ENCODE measurements at places on chromosomes 7 and 10.

- no peak for DNase-seq
Measured at GRCh38 chr10:126705951-126706565, 35.6 kb upstream of the C10orf90 start.

DNA sequence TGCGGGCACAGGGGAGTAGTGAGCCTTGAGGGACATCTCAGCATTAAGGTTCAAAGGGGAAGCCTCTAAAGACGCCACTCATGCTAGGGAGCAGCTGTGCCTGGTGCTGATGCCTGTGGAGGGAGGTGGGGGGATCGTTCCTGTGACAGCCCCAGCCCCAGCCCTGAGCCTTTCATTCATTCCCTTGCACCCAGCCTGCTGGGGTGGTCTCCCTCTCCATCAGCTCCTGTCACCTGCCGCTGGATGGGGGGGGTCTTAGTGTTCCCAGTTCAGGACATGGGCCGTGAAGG lies 11.6 kb downstream of the ZNF316 start:
- DNase-seq, result no peak

GRCh38 chr7:41336455-41336952 lies 366.4 kb downstream of the INHBA start:
- DNase-seq, result peak; percentile 3

DNA sequence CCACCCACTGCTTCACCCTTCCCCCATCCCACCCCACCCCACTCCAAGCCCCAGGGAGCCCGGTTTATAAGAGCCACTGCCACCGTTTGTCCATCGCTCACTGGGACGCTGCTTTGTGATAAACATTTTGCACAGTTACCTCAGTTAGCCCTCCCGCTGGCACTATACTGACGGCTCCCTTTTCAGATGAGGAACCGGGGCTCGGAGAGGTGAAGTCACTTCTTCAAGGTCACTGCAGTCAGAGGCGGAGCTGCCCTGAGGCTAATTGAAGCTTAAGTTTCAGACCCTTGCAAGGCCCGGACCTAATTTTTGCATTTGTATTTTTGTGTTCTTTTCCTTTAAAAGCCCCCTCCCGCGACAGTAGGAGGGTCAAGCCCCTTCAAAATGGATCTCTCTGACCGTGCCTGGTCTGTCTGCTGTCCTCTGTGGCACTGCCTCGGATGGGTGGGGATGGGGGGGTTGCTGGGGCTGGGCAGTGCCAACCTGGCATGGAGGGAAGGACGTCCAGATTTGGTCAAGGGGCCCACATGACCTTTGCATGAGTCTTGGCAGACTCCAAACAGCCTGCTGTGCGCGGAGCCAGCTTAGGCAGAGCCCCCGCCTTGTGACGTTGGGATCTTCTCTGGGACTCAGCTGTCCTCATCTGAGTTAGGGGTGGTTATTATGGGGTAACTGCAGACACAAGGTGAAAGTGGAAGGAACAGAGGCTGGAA lies 17.7 kb upstream of the NODAL start:
- DNase-seq, result no peak

DNA sequence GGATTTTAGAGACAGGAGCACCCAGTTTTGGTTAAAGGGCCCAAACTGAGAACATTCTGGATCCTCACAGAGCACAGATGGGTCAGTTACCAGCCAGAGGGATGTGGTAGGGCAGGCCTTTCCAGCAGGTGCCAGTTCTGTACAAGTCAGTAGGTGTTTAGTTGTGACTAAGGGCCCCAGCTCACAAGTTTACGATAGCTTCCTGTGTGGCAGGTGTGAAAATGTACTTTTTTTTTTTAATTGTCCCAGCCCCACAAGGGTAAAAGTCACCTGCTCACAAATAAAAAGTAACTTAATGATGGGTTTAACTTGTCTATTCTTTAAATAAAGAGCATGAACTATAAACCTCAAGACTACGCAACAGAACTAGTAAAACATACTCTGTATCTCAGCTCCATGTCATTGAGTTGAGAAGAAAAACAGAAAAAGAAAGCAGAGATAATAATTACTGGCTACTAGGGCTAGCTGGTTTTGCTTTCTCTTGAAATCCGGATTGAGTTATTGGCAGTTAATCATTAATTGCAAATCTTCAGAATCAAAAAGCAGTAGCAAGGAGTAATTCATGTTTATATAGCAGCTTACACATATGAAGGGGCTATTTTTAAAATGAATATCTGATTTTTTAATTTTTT lies 15.4 kb downstream of the NFE2L3 start:
- DNase-seq, result no peak

DNA sequence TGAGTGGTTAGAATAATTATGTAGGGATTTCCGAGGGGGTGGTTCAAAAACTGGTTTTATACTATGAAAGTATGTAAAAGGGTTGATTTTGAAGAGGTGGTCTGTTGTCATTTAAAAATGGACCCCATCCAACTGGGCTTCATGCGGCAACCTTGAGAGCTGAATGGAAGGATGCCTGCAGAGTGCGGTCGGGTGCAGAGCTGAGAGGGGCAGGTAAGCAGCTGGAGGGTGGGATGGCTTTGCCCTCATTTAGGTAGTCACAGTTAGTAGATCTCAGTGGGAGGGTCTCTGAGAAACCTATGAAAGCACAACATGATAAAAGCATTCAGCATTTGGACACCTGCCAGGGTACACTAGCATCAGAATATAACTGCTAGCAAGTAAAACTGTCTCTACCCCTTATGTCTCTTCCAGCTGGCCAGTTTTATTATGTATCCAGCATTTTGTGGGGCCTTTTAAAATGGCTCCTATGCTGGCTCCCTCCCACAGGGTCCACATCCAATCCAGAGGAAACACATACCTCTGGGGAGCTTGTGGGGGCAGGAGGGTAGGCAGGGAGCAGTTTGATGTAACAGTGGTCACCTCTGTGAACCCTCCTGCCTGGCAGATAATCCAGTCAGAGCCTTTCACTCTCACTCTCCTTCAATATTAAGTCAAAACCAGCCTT lies 75.9 kb upstream of the MAGI2 start:
- peak; percentile 43 for DNase-seq

DNA sequence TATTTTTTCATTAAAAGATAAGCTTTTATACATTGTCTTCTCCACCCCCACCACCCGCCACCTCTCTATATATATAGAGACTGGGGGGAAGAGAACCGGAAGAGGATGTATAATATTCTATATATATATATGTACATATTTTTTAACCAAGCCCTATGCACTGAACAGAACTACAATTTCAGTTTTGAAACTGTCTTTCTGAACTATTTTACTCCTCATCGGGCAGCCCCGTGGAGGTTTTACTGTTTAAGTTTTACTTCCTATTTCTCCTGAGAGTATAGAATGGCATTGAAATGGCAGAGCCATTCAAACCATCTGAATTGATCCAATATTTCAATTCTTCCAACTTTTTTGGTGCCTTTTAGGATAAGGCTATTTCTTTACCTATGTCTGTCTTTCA lies 1047.1 kb downstream of the NRG3 start:
- no peak for DNase-seq

GRCh38 chr7:36034020-36034419 lies 119.0 kb upstream of the EEPD1 start:
- DNase-seq, result peak; percentile 48

- no peak for DNase-seq
Measured at GRCh38 chr7:51606601-51607154, 290.1 kb upstream of the COBL start.

- DNase-seq, result peak; percentile 71
Measured at GRCh38 chr10:112985690-112986543, 35.9 kb downstream of the TCF7L2 start.

- DNase-seq, result no peak
Measured at GRCh38 chr7:106071356-106071998, 40.6 kb downstream of the SYPL1 start.

GRCh38 chr10:36096576-36096975 lies 454.5 kb upstream of the FZD8 start:
- DNase-seq, result no peak

DNA sequence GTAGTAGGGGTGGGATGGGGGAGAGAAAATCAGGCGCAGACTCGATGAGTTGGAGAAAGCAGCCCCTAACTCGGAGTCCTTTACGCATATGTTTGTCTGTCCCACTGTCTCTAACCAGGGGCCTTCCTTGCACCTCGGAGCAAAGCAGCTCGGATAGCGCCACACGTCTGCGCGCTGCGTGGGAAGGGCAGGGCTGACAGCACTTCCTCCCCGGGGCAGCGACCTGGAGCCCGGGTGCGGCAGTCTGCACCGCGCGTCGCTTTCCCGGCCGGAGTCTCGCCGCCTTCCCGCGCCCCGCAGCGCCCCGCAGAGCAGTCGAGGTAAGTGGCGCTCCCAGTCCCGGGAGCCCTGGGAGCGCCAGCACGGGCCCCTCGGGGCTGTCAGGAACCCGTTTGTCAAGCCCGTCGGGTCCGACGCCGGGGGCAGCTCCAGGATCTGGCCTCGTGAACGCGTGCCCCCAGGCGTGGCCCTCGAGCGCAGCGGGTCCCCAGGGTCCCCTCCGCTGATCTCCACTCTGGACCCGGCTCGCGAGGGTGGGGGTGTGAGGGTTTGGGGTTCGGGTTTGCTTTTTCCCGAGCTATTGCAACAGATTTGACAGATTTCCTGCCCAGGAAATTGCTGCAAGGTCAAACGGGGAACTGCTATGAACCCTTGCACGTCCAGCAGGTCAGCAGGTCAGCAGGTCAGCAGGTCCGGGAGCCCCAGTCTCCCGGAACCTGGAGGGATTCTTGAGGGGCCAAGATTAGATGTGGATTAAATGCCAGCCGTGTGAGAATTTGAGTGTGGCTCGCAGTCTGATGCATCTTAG lies 597 bp downstream of the APBB1IP start:
- no peak for DNase-seq

GRCh38 chr7:150451097-150451793 lies 815 bp downstream of the GIMAP8 start:
- DNase-seq, result no peak

- DNase-seq, result no peak
Measured at GRCh38 chr10:43089519-43089918, 12.7 kb downstream of the RET start.

GRCh38 chr10:52526251-52526823 lies 212.3 kb downstream of the DKK1 start:
- DNase-seq, result peak; percentile 58

- peak; percentile 1 for DNase-seq
Measured at GRCh38 chr7:124688991-124689390, 76.6 kb downstream of the GPR37 start.
